Temporal lobe (tissue), 4 donors: ENCODE measurements at places on chromosomes 16 and 17. TPM values are rescaled to one million over a fixed set of nuclear protein-coding genes. Genes with fewer than 3 reads are reported as not detected.

The CCDC154 gene
- 0.49 TPM for total RNA-seq

The ZNF597 gene
- total RNA-seq = 3.2 TPM

The STAT5A gene
- total RNA-seq = 0.74 TPM

The PRSS36 gene
- total RNA-seq = 0.49 TPM

The HS3ST3B1 gene
- 0.74 TPM for total RNA-seq

The TMEM235 gene
- not detected for total RNA-seq

The ICAM2 gene
- 7.1 TPM for total RNA-seq

The ZNF207 gene
- 62.4 TPM for total RNA-seq

The SLFN11 gene
- total RNA-seq = 3.7 TPM

The IL17C gene
- total RNA-seq = not detected

The SNX20 gene
- not detected for total RNA-seq

The CFAP119 gene
- total RNA-seq = 1.7 TPM

The FBXO39 gene
- total RNA-seq = not detected

The PRAC1 gene
- not detected for total RNA-seq

The SHCBP1 gene
- 3.7 TPM for total RNA-seq

The CTRB1 gene
- total RNA-seq = not detected

The KRTAP9-8 gene
- total RNA-seq = not detected

The HOXB1 gene
- not detected for total RNA-seq

The BFAR gene
- 59.5 TPM for total RNA-seq

The HLF gene
- 6.6 TPM for total RNA-seq

The HAS3 gene
- total RNA-seq = 8.1 TPM

The SERPINF2 gene
- total RNA-seq = not detected

The CDH8 gene
- total RNA-seq = 41.6 TPM

The TBKBP1 gene
- 17.2 TPM for total RNA-seq

The HYDIN gene
- total RNA-seq = 15.7 TPM

The IGSF6 gene
- 0.98 TPM for total RNA-seq

The CCL16 gene
- not detected for total RNA-seq

The KRT14 gene
- 0.49 TPM for total RNA-seq

The HEATR9 gene
- total RNA-seq = not detected

The FNDC8 gene
- not detected for total RNA-seq

The SLC6A4 gene
- total RNA-seq = 0.98 TPM

The C17orf78 gene
- total RNA-seq = not detected

The CCL4L2 gene
- 2.0 TPM for total RNA-seq

The SLC5A11 gene
- not detected for total RNA-seq

The KRT33A gene
- total RNA-seq = not detected

The ZNF469 gene
- total RNA-seq = 0.74 TPM

The SOX8 gene
- 21.6 TPM for total RNA-seq

The MBTD1 gene
- 55.6 TPM for total RNA-seq

The TBC1D3E gene
- total RNA-seq = not detected

The LCAT gene
- total RNA-seq = 1.2 TPM

The NPIPA7 gene
- 2.0 TPM for total RNA-seq

The FADS6 gene
- total RNA-seq = 0.98 TPM

The PLK1 gene
- total RNA-seq = 2.7 TPM

The MT1A gene
- total RNA-seq = not detected

The GUCY2D gene
- 0.25 TPM for total RNA-seq

The MPG gene
- total RNA-seq = 36.6 TPM

The MMP2 gene
- 13.8 TPM for total RNA-seq

The C1QTNF1 gene
- 0.98 TPM for total RNA-seq

The DNAAF8 gene
- 0.49 TPM for total RNA-seq

The CEP295NL gene
- total RNA-seq = 1.7 TPM
